ENCODE measurements at places on chromosomes 1 and 21.
A peak's percentile ranks its signal among the peaks of the same experiment; 100 is the strongest.

GRCh38 chr1:200780545-200781369, 42.1 kb downstream of the CAMSAP2 start:
- peak; percentile 31 for DNase-seq

- DNase-seq, result no peak
These were observed 27.0 kb upstream of the PRELP start for GRCh38 chr1:203448521-203449061.

- peak; percentile 84 for DNase-seq
These were observed 15.6 kb downstream of the UTP11 start for GRCh38 chr1:38028105-38028591.

DNA sequence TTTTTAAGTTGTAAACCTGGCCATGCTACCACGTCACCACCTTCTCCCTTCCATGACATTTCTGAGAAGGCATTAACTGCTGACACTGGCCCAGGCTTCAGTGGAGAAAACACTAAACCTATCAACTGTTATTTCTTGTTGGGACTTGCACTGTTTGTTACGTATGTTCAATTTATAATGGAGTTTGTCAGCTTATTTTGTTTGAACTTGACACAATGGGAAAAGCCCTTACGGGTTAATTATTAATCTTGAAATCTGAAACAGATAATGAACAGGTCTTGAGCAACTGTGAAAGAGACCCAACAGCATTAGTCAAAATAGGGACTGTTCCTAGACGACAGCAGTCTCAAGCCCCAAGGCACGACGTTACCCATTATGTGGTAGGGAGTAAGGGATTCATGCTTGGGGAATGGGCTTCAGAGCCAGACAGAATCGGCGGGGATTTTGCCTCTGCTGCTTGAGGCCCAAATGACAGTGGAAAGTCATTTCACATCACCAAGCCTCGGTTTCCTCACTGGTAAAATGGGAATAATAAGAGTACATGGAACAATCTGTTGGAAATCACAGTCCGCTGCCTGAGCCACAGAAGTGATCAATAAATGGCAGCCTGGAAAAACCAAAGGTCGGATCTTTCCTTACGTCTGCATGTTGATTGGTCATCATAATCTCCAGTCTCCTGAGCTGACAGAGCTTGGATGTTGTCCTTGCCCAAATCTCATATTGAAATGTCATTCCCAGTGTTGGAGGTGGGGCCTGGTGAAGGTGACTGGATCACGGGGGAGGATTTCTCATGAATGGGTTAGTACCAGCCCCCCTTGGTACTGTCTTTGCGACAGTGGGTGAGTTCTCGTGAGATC, 44.5 kb downstream of the TIAM1 start:
- no peak for DNase-seq

GRCh38 chr1:117173006-117173405, 37.7 kb downstream of the VTCN1 start:
- no peak for DNase-seq

DNA sequence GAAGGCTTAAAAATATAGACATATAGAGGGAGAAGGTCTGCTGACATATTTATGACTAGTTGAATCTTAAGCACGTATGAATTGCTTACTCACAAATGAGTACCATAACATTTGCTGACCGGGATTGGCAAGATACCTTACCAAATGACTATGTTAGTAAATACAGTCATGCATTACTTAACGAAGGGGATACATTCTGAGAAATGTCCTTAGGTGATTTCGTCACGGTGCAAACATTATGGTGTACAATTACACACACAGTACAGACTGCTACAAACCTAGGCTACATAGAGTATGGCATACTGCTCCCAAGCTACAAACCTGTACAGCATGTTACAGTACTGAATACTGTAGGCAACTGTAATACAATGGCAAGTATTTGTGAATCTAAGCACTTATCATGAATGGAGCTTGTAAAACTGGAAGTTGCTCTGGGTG, 19.4 kb upstream of the UBE2U start:
- no peak for DNase-seq

GRCh38 chr1:26844424-26845196, 18.1 kb downstream of the ZDHHC18 start:
- DNase-seq, result no peak

GRCh38 chr1:151994956-151995355, 1.3 kb upstream of the S100A10 start:
- DNase-seq, result no peak

GRCh38 chr1:153312570-153313186, at the start of gene PGLYRP3:
Gene PGLYRP3, minus strand, starts transcription at chr1:153312952. Its CDS starts 2,287 bp downstream, at chr1:153310665.
- no peak for DNase-seq
